ENCODE measurements at places on chromosomes 12 and 14.
A peak's percentile ranks its signal among the peaks of the same experiment; 100 is the strongest.

GRCh38 chr12:46135750-46136149 lies 133.1 kb downstream of the SLC38A1 start:
- no peak for DNase-seq

GRCh38 chr14:84074626-84075025 lies 1455.3 kb upstream of the FLRT2 start:
- DNase-seq: no peak

DNA sequence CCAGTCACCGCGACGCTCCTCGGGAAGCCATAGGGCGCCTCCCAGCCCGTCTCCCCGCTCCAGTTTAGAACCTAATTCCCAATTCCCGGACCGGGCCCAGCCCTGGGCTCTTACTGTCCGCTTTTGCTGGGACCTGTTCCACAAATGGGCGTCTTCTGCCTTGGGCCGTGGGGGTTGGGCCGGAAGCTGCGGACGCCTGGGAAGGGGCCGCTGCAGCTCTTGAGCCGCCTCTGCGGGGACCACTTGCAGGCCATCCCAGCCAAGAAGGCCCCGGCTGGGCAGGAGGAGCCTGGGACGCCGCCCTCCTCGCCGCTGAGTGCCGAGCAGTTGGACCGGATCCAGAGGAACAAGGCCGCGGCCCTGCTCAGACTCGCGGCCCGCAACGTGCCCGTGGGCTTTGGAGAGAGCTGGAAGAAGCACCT lies 797 bp downstream of the UNG start:
- DNase-seq: no peak

DNA sequence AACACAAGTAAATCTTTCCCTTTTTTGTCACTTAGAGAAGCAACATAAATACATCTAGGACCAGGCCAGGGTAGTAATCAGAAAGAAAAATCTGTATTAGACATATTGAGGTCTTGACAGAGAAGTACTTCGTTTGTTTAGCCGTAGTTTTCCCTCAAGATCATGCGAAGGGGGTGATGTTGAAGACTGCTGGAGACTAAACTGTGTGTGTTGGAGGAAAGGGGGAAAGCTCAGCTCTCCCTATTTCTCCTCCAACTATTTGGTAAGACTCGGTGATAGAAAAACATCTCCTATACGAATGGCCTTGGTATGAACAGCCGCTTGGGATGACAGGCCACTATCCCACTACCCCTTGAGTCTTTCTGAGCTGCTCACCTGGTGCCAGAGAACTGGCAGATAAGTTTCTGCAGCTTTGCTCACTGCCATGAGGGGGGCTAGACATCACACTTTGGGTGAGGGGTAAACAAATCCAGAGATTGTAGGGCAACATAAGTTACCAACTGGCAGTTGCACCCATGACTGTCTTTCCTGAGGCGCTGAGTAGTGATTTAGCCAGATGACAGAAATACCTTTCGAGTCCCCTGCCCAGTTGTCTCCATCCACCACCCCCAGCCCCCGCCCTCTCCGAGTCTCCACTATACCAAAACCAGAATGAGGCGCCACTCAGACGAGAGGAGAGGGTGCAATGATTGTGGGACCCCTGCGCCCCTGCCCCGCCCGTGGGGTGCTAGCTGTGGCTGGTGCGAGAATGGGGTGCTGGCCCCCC lies 685 bp downstream of the VAMP1 start:
- no peak for DNase-seq

GRCh38 chr12:18135509-18135908 lies 45.5 kb upstream of the RERGL start:
- DNase-seq: no peak

GRCh38 chr14:37597914-37598746 lies 2.7 kb downstream of the TTC6 start:
- no peak for DNase-seq

GRCh38 chr12:46965880-46966279 lies 113.5 kb upstream of the PCED1B start:
- DNase-seq: no peak

DNA sequence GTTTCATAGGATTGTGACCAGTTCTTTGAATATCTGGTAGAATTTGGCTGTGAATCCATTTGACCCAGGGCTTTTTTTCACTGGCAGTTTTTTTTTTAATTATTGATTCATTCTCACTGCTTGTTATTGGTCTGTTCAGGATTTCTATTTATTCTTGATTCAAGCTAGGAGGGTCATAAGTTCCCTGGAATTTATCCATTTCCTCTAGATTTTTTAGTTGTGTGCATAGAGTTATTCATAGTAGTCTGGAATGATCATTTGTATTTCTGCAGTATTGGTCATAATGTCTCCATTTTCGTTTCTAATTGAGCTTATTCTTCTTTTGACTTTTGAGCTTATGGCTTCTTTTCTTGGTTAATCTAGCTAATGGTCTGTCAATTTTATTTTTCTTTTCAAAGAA lies 291.6 kb downstream of the AKAP6 start:
- DNase-seq: no peak

DNA sequence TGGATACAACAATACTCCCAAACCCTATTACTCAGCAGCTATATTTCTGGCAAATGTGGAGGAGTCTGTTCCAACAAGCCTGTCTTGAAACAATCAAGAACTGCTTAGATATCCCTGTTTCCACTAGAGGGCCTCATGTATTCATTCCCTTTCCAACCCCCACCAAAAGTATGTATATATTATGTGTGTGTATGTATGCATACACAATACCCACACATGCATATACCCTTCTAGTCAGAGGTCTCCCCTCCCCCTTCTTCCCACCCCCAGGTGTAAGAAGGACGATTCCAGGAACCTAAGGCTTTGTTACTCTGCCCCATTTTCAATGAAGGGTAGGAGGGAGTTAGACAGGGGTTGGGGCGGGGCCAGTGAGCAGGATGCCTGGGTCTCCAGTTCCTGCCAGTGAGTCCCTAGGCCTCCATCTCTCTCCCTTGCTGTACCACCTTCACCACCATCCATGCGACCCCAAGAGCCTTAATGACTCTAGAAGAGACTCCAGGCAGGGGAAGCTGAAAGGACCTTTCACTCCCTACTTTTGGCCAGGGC lies at the start of gene DGKA:
TSS of gene DGKA (plus strand) at position 392 of the 546 bp plus-strand sequence. CDS start 5,342 bp downstream, outside the sequence.
- peak; percentile 65 for DNase-seq

GRCh38 chr12:34604631-34605509 lies 582.6 kb downstream of the ALG10 start:
- DNase-seq: no peak

DNA sequence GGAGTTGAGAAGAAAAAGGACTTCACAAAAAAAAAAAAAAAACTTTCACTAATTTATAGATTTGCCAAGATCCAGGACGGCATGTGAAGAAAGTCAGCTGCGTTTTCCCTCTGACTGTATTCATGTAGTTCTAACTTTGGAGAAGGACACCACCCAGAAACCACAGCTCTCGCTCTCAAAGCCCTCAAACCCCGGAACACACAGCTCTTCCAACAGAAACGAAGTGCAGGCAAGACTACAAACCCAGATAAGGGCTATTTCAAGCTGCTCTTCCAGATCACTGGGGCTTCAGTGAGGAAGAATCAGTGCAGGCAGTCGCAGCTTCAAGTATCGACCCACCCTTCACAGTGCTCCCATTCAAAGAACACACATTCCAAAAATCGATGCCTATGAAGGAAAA lies 13.2 kb downstream of the KCNH5 start:
- DNase-seq: no peak

DNA sequence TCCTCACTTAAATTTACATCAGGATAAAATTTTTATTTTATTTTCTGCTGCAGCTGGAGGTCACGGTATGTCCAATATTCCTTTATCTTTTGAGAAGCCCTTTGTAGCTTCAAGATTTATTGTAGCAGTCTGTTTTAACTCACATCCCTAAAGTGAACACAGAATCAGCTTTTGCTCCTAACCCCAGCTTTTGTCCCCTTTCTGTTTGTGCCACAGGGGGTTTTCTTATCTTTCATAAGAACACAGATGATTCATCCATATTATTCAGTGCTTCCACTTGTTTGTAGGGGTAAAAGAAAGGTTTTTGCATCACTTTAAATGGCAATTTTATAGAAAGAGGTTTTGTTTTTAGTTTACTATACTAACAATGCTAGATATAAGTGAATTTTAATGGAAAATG lies 21.8 kb upstream of the PIK3C2G start:
- no peak for DNase-seq
